ENCODE measurements at places on chromosomes 5 and 9. TPM values are rescaled to one million over a fixed set of nuclear protein-coding genes. Genes with fewer than 3 reads are reported as not detected.

DNA sequence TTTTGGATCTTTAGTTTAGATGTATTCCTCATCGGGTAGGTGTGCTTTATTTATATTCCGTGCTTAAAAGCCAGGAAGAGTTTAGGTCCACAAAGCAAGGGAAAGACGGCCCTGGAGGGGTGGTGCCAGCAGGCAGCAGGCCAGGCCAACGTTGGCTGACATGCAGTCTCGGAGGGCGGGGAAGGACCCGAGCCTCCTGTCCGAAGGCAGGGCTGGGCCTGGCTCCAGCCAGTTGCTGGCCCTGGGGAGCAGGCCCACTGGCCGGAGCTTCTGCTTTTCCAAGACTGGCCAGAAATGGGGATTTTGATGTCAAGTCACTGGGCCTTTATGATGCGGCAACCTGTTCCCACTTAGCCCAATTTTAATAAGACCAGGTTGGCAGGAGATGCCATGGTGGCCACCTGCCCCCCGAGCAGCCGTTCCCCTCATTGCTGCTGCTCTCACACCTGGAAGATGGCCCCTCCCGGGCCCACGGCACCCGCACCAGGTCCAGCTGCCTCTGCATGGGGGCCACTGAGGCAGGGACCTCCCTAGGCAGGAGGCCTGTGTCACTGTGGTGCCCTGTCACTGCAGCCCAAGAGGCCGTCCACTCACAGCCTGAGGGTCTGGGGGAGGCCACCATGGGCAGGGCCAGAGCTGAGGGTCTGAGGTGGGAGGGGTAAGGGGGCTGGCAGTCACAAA is 23.2 kb downstream of the LPCAT1 start:
- no peak for DNase-seq

DNA sequence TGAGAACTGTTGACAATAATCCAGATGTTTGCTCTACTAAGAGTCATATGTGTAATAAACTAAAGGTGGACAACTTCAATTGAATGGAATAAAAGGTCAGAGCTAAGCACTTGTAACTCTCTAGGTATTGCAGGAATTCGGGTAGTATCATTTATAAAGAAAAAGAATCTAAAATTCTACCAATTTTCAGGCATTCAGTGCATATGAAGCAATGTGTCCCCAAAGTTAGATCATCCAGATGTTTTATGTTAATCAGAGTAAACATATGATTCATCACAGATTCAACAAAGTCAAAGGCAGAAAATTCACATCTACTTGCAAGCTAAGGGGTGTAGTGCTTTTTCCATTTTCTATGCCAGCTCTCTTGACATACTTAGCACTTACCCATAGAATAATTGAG is 477.1 kb downstream of the PDE4D start:
- DNase-seq: no peak

GRCh38 chr5:102286476-102286875 is 9.6 kb downstream of the SLCO4C1 start:
- no peak for DNase-seq

DNA sequence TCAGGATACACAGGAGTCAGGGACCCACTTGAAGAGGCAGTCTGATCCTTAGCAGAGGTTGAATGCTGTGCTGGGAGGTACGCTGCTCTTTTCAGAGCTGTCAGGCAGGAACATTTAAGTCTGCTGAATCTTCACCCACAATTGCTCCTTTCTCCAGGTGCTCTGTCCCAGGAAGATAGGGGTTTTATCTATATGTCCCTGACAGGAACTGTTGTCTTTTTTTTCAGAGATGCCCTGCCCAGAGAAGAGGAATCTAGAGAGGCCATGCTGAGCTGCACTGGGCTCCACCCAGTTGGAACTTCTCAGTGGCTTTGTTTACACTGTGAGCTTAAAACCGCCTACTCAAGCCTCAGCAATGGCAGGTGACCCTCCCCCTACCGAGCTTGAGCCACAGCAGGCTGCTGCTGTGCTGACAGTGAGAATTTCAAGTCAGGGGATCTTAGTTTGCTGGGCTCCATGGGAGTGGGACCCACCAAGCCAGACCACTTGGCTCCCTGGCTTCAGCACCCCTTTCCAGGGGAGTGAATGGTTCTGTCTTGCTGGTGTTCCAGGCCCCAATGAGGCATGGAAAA is 169.0 kb downstream of the FBXL17 start:
- no peak for DNase-seq

DNA sequence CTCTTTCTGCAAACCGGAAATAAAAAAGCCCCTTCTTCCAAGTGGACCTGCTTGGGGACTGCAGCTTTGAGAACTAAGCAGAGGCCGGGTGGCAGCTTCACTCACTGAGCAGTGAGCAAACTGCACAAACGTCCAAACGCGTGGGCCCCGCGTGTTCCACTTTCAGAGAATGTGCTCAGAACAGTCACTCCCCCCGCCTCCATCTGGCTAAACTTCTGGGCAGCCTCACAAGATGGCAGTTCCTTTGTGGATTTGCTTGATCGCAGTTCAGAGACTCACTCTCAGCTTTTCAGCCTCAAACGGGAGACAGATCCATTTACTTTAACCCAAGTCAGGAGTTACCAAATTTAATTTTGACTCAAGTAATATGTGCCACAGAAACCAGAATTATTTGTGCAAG is 216.6 kb downstream of the TLE1 start:
- no peak for DNase-seq

- DNase-seq: no peak
Measured at GRCh38 chr5:66553916-66554575, 42.1 kb upstream of the MAST4 start.

DNA sequence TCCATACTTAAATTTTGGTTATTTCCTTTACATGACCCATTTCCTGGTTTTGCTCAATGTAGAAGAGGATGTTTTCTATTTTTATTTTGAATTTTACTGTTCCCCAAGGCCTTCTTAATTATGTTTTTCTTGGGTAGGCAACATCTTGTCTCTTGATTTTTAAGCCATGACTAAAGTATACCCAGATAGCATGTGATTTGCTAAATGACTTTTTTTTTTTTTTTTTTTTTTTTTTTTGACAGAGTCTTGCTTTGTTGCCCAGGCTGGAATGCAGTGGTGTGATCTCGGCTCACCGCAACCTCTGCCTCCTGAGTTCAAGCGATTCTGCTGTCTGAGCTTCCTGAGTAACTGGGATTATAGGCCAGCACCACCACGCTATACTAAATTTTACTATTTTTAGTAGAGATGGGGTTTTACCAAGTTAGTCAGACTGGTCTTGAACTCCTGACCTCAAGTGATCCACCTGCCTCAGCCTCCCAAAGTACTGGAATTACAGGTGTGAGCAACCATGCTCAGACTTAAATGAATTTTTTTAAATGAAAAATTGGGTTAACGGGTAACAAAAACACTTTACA is 198.6 kb upstream of the DAB2 start:
- DNase-seq: no peak

DNA sequence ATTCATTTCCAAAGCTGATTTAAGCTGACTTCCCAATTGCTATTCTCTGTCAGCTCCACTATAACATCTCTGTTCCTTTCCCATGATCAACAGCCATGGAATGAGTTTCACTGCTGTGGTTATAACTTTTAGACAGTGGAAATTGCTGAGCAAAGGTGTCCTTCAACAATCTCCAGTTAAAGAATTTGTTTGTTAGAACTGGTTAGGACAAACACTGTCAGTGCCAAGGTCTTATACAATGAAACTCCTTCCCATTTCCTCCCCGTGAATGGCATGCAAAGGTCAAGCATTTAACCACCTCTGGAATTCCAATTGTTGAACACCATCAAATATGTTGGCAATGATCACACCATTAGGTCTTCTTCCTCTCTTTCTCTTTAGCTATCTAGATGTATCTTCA is 45.7 kb upstream of the GHR start:
- DNase-seq: no peak

- no peak for DNase-seq
Measured at GRCh38 chr5:32241034-32241783, 67.1 kb upstream of the GOLPH3 start.

DNA sequence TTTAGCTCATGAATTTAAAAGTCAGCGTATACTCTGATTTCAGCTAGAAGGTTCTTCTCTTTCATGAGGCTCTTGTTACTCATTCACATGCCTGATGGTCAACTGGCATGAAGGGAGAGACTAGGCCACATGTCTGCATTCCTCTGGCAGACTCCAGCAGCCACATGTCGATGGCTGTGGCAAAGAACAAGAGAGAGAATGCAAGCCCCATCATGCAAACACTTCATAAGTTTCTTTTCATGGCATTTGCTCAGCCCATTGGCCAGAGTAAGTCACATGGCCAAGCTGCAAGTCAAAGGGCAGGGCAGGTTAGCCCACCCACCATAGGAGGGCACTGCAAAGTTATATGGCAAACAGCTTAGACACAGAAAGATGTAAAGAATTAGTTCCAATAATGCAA is 5.4 kb downstream of the KCNV2 start:
- no peak for DNase-seq

GRCh38 chr5:126971455-126972031 is 58.8 kb downstream of the MARCHF3 start:
- no peak for DNase-seq

GRCh38 chr5:42515504-42515903 is 92.3 kb downstream of the GHR start:
- no peak for DNase-seq

DNA sequence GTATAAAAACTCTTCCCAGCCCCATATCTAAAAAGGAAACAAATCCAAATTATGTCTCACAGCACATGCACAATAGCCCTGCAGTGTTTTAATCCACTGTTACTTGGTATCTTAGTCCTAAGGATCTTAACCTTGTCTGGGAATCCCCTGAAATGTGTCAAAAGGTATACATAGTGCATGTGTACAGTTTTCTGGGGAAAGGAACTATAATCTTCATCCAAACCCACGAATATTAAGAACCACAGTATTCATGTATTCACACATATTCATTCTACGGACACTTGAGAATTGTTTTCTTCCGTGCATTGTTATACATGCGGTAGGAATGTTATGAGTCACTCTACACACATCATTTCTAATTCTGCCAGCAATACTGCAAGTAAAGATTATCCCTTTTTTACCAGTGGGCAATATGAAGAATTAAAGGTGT is 47.8 kb upstream of the SNX2 start:
- DNase-seq: no peak

Gene SEMA4D
- total RNA-seq: 6.5 TPM

Gene LCN9
- total RNA-seq: not detected

Gene KCTD16
- total RNA-seq: under 0.01 TPM

Gene MSANTD3
- total RNA-seq: 7.3 TPM

Gene EPB41L4A
- total RNA-seq: 4.1 TPM

Gene MLANA
- total RNA-seq: 0.05 TPM
